Smooth muscle cell of the pulmonary artery (primary cell): ENCODE measurements at places on chromosomes 1 and 21. TPM values are rescaled to one million over a fixed set of nuclear protein-coding genes. Genes with fewer than 3 reads are reported as not detected.

The LCE1D gene
- total RNA-seq, result not detected in 2 replicates

The ACTA1 gene
- not detected in 2 replicates for total RNA-seq

The FBXO28 gene
- total RNA-seq, result 34.2 and 39.4 TPM in 2 replicates

The OR6N1 gene
- not detected in 2 replicates for total RNA-seq

The INSRR gene
- total RNA-seq, result under 0.01 TPM in 1 of 2 replicates, not detected in the other

The SRSF10 gene
- 60.0 and 72.1 TPM in 2 replicates for total RNA-seq

The ADORA1 gene
- total RNA-seq, result 0.65 and 0.96 TPM in 2 replicates

The BSDC1 gene
- total RNA-seq, result 68.2 and 68.3 TPM in 2 replicates

The NBPF20 gene
- total RNA-seq, result 4.8 and 10.0 TPM in 2 replicates

The C8A gene
- total RNA-seq, result not detected in 2 replicates

The SH3D21 gene
- total RNA-seq, result 10.0 and 13.6 TPM in 2 replicates

The BEND5 gene
- 0.59 TPM in 1 of 2 replicates, not detected in the other for total RNA-seq
